ENCODE measurements at places on chromosomes 5 and 9.

DNA sequence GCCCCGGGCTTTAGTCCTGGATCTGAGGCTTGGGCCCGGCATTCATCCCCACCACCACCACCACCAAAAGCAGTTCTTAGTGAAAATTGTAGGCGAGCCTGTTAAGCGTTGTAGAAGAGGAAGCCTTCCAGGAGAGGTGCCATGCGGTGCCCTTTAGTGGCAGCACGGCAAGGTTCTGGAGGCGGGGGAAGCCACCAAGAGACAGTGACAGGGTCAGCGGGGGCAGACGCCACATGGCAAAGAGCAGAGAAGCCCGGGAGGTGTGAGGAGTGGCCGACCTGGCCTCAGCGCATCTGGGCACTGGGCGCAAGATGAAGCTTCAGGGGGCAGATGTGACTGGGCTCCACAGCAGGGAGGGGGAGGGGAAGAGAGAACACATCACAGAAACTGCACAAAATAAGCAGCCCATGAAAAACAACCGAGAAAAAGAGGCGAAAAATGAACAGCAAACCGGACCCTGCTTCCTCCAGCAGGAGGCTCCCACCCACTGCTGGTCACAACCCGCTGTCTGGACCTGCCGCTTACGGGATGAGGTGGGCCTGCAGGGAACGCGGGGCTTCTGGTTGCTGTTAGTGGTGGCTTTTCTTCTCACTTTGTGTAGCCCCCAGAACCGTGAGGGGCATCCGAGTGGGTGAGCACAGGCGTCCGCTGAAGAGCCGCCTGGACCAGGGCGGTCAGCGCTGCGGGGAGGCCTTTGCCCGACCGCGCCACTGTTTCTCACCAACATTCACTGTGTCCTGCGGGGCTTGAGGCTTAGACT, 4.3 kb downstream of the LRRC14B start:
- DNase-seq, result no peak

DNA sequence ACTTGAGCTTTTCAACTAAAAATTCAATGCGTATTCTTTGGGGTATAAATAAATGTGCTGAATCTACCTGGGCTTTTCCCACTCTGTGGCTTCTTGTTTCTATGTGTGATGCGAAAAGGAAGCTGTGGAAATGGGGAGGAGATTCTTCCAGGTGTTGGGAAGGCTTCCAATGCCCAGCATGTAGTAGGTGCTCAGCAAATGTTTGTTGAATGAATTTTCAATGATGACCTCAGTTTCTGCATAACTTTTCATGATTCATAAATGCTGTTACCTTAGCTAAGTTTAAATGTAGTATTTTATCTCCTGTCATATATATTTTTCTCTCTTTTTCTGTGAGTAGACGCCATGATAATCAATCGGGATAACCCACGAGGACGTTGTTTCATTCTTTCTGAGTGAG, 25.6 kb upstream of the KCNMB1 start:
- DNase-seq, result no peak

DNA sequence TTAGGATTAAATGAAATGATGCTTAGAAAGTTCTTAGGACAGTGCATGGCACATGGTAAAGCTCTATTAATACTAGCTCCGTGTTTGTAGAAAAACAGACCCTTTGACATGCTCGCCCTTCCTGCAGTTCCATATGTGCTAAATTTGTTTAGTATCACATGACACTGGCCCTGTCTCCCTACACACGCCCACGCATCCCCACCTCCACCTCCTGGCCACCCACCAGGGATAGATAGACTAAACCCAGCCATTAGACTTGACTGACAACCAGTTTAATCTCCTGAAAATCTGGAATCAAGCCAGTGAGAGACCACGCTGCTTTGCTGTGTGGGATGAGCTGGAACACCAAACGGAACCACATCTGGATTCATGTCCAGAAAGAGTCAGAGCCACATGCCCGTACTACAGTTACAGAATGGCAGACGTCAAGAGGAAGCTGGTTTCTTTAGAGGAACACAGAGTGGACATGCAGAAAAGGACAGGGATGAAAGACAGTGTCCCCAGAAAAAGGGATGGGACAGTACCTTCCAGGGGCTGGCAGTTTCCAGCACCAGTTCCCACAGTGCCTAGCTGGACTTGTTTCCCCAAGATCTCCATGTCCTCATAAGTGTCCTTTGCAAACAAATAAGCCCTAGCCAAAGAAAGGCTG, 186.1 kb downstream of the PDZD2 start:
- DNase-seq, result no peak

- no peak for DNase-seq
Observed at GRCh38 chr5:44862808-44863207, 54.1 kb downstream of the MRPS30 start.

DNA sequence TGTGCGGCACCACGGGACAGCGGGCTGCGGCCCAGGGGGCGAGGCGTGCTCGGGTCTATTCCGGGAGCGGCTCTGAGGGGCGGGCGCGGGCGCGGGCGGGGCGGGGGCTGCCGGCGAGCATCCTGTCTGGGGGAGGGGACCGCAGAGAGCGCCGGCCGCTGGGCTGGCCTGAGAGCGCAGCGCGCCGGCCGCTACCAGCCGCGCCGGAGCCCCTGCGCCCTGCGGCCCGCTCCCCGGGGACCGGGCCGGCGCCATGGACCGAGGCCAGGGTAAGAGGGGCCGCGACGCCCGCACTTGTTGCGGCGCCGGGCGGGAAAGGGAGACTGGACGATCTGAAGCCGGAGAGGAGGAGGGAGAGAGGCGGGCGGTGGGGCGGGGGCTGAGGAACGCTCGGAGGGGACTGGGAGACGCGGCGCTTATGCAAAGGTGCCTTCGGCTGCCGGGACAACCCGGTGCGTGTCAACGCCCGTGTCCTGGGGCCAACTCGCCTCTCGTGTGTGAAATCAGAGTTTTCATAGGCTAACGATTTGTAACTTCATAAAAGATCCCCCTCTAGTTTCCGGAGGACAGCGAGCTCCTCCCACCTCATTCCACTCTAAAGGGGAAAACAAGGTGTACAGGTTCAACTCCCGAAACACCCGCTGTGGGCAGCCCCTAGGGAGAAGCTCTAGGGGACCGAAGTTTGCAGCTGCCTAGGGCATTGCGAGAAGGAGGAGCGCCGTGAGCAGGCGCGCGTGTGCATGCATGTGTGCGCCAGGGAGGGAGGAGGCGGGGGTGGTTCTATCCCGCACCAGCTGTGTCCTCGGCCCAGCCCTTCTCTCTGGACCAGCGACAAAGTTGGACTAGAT, at the start of gene AFAP1L1:
TSS of gene AFAP1L1 (plus strand) at position 144 of the 848 bp plus-strand sequence. CDS start at position 254, 110 bp downstream.
- DNase-seq, result no peak

DNA sequence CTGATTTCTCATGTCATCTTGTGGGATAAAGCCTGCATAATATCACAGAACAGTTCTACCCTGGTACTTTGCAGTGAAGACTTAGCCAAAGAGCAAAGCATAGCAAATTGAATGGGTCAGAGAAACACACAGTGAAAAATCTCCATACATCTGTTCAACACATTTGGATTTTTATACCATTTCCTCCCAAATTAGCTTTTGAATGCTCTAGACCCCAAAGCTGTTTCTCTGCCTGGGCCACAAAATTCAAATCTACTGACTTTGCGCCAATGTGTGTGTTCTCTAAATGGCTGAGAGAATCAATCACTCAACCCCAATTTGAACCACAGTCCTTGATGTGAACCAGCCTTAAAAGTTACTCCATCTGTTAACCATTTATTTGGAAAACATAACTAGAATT, 236.9 kb upstream of the NFIL3 start:
- DNase-seq, result no peak

- DNase-seq, result no peak
Observed at GRCh38 chr9:4108754-4109465, 191.0 kb downstream of the GLIS3 start.

GRCh38 chr5:148063861-148064260, at the start of gene SPINK5:
SPINK5 (plus strand) TSS chr5:148063980; CDS start chr5:148064045, 65 bp downstream.
- no peak for DNase-seq

Measured in stimulated activated CD4-positive, alpha-beta T cell treated with anti-CD3 and anti-CD28 coated beads, Interleukin-4, amount 100 ng/mL, for 4 hours (primary cell).